Activated CD4-positive, alpha-beta T cell treated with anti-CD3 and anti-CD28 coated beads for 36 hours (primary cell): ENCODE measurements at places on chromosomes 2 and 18. TPM values are rescaled to one million over a fixed set of nuclear protein-coding genes. Genes with fewer than 3 reads are reported as not detected.

GRCh38 chr2:69007603-69008002 is 5.4 kb upstream of the ANTXR1 start:
- peaks cover 2% of the 10 kb centered on the region for H3K4me1 ChIP-seq
- H3K4me3 ChIP-seq: no peak overlapping the region
- H3K27me3 ChIP-seq: peaks cover 31% of the 10 kb centered on the region
- DNase-seq: no peak
- no peaks in the 10 kb centered on the region for H3K36me3 ChIP-seq
- no peak overlapping the region for H3K27ac ChIP-seq

DNA sequence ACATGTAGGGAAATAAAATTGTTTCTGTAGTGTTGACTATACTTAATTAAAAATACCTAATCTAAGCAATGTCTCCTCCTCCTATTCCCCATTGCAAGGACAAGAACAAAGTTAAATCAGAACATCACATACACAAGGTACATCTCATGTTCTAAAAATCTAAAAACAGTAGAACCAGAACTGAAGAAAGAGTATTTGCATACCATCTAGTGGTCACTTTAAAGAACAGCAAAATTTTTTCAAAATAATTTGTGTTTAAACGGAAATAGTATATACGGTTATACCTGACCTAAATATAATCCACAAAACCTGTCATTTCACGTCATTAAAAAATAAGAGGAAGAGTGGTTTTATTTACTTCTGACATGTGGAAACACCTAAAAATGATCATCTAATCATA is 294.3 kb upstream of the KCNH7 start:
- DNase-seq: no peak
- no peaks in the 10 kb centered on the region for H3K36me3 ChIP-seq
- no peaks in the 10 kb centered on the region for H3K4me1 ChIP-seq
- H3K4me3 ChIP-seq: no peak overlapping the region

Gene TMEM37
- not detected for total RNA-seq

GRCh38 chr2:237894986-237895543 is 35.6 kb downstream of the RAMP1 start:
- DNase-seq: no peak
- H3K27me3 ChIP-seq: no peaks in the 10 kb centered on the region
- no peak overlapping the region for H3K27ac ChIP-seq
- H3K4me1 ChIP-seq: peaks cover 26% of the 10 kb centered on the region

- H3K27ac ChIP-seq: no peak overlapping the region
- no peak for DNase-seq
- H3K27me3 ChIP-seq: peaks cover 13% of the 10 kb centered on the region
- no peak overlapping the region for H3K4me3 ChIP-seq
These were observed 395.4 kb upstream of the ATP5MC3 start for GRCh38 chr2:175576875-175577274.
